Kasumi-1 (cell line): ENCODE measurements at places on chromosomes 7 and 10.

DNA sequence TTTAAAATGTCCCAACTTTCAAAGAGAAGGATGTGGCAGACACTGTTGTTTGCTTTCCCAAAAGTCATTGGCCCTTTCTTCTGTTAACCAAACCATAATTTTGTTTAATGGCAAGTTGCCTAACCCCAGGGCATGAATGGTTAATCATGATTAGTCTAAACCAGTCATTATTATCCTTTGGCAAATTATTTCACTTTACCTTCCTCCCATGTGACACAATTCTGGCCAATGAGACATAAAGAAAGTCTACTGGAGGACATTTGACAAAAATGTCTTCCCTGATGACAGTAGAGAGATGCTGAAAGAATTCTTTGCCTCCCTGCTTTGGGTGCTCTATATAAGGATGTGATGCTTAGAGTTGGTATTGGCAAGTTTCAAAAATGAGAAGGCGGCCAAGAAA lies 101.9 kb downstream of the PODXL start:
- no peak for DNase-seq

GRCh38 chr10:61688551-61689308 lies 26.0 kb downstream of the CABCOCO1 start:
- no peak for DNase-seq

DNA sequence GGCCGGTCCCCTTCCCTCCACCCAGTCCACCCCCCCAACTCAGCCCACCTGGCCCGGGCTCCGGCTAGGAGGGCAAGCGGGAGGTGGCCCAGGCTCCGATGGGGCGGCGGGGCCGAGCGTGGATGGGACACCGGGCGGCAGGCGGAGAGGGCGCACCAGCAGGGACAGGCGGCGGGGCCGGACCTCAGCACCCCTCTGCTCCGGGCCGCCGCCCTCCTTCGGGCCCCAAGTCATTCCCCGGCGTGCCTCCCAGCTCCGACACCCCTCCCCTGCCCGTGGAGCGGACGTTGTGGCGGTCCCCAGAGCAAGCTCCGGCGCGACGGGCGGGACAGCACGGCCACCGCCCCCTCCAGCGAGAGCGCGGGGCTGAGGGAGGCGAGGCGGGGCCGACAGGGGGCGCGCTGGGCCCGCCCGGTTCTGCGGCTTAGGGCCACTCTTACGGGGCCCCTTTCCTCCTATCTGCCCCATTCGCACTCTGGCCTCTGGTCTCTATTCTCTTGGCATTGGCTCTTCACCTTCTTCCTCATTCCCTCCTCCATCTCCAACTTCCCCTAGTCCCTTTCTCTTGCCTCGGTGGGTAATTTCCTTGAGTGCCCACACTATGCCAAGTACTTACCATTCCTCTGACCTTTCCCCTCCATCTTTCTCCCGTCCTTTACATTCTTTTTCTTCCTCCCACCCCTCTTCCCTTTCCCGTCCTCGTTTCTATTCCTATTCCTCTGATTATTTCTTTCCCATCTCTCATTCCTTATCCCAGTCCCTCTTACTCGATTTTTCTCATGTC lies 701 bp upstream of the GBX1 start:
- peak; percentile 37 for DNase-seq

DNA sequence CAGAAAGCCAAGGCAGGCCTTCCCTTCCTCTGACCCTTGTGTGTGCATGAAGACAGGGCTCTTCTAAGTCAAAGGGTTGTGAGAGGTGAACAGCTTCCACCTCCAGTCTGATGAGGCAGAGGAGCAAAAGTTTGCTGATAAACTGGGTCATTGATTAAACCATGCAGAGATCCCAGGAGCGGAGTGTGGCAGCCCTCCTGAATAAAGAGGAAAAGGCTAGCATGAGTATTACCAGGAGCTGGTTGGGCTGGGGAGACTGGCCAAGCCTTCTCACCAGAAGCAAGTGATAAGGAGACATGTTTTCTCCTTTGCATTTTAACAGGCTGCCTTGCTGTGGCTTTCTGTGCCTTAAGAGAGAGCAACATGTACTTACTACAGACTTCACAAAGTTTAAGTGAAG lies 10.2 kb downstream of the LMOD2 start:
- no peak for DNase-seq

- no peak for DNase-seq
These were observed 445.2 kb upstream of the NFE2L3 start for GRCh38 chr7:25706764-25707163.

GRCh38 chr10:77689339-77689738 lies 51.7 kb upstream of the KCNMA1 start:
- no peak for DNase-seq

GRCh38 chr7:78605119-78605518 lies 806.5 kb downstream of the PHTF2 start:
- DNase-seq = no peak

DNA sequence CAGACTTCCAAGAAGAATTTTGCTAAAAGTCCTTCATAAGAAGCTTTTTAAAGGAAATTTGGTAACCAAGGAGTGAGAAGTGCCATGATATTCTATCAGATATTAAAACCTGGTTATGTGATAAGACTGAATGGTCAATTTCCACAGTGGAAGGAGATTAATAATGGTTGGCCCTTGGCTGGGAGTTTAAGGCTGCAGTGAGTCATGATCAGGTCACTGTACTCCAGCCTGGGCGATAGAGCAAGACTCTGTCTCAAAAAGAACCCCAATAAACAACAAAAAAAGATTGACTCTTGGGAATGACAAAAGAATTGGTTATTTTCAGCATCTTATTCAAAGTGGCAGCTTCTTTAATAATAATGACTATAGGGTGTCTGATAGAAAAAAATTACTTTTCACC lies 37.2 kb downstream of the EXOC4 start:
- DNase-seq = no peak
